Activated T-cell treated with anti-CD3 and anti-CD28 coated beads for 4 hours (primary cell): ENCODE measurements at places on chromosomes 11 and 22.

DNA sequence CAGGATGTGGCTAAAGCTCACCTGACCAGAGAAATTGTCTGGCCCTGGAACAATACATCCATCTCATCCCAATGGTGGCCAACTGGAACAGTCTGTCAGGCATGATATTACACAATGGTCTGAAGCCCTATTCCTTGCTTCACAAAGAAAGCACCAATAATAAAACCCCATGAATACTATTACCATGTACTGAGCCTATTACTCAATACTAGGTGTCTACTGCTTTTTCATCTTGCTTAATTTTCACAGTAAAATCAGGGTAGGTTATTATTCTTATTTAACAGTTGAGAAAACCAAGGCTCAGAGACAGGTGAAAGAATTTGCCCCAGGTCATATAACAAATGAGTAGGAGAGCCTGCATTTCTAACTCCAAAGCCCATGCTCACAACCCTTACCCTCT, 68.9 kb upstream of the CAPRIN1 start:
- DNase-seq: no peak

GRCh38 chr11:104106136-104106754, 57.7 kb downstream of the PDGFD start:
- no peak for DNase-seq

- DNase-seq: no peak
Observed at GRCh38 chr22:50641696-50642607, 14.0 kb upstream of the ARSA start.

DNA sequence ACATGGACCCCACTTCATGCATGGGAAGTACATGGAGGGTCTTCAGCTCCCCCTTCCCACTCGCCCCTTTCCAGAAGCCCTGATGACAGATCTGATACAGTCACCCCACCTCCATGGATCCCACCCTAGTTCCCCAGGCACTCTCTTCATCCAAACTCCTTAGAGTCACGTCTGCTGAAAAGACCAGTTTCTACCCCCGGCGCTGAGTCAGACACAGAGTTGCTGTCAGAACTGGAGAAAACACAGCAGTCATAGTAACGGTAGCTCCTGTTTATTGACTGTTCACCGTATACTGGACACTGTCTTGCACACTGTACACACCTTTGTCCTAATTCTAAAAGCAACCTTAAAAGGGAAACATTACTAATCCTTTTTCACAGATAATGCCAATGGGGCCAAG, 29.1 kb downstream of the DRD2 start:
- DNase-seq: no peak

DNA sequence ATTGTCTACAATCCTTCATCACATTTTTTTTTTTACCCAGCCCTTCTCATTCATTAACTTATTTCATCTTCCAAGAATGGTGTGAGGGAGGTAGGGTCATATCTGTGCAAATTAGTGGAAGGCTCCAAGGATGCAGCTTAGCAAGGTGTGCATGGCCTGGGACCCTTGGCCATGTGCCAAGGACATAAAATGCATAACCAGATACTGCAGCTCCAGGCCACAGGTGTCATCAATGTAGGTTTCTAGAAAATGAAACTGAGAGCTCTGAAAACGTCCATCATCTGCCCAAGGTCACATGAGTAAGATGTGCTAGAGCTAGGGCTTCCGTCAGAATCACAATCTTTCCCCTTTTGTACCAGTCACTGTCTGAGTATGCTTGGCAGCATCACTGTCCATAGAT, 29.8 kb downstream of the ANKK1 start:
- DNase-seq: no peak

DNA sequence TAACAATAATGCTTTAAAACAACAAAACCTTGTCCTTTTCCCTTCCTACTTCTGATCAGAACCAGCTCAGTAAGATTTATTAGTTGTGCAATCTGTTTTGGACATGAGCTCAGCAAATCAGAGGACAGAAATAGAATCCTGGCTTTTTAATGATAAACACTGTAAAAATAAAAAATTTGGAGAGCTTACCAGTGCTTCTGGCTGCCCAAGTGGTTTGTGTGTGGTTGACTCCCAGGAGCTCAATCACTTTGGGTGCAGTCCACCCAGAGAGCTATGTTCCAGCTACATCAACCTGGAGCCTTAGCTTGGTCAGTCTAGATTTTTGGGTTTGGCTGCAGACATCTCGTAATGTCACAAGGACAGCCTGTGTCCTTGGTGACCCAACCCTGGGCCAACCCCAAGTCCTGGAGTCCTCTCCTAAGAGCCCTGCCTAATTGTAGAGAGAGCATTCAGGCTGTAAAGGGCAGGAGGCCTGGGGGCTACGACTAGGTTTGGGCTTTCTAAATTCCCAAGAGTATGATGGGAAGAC, 28.5 kb downstream of the CD44 start:
- no peak for DNase-seq

- no peak for DNase-seq
Observed at GRCh38 chr11:120869516-120870011, 154.3 kb upstream of the TBCEL start.

DNA sequence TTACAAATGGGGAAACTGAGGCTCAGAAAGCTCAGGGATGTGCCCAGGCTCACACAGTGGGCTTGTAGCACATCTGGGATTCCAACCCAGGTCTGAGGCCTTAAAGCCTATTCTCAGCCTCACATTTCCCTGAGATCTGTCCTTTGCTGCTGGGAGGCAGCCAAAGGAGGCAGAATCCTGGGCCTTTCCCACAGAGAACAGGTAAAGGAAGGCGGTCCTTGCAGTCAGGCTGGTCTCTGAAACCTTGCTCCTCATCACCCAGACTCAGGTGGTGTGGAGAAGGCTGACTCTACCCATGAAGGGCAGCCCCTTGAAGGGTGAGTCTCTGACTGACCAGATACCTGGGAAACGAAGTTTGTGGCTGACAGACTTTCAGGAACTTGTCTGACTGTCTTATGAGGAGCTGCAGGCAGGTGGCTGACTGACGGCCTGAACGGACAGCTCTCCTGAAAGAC, 7.8 kb downstream of the SLCO2B1 start:
- no peak for DNase-seq

DNA sequence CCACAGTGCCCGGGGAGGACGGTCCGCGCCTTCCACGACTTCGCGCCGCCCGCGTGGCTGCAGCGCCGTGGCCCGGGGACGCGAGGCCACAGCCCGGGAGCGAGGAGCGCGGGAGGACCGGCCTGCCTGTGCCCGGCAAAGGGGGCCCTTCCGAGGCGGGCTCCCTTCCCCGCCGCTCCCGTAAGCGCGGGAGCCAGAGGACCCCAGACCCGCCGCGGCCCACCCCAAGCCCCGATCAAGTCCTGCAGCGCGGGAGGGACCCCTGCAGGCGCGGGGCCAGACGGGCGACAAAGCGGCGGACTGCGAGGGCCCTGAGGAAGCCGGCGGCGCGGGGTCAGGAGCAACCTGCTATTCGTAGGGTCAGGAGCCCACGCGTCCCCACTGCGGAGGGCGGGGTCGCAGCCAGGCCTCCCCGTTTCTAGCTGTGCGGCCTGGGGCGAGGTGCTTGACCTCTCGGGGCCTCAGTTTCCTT, 110.3 kb downstream of the WNT7B start:
- no peak for DNase-seq

- no peak for DNase-seq
Observed at GRCh38 chr11:119983240-119983732, 154.6 kb downstream of the TRIM29 start.

DNA sequence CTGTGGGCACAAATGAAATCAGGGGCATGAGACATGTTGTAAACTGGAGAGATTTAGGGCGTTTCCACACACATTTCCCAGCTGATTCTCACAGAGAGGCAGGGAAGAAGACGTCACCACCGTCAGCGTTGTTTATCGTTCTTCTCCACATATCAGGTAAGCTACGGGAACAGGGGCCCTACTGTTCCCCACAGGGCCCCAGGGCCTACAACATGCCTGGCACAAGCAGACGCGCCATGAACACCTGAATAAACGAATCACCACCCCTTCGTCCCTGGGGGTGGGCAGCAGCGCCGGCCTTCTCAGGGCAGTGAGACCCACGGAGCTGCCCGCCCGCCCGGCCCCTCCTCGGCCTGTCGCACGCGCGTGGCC, 342 bp downstream of the EFCAB6 start:
- DNase-seq: no peak

- no peak for DNase-seq
Observed at GRCh38 chr11:44627911-44628729, 62.7 kb downstream of the CD82 start.

- no peak for DNase-seq
Observed at GRCh38 chr11:29187215-29187614, 829.6 kb downstream of the KCNA4 start.

DNA sequence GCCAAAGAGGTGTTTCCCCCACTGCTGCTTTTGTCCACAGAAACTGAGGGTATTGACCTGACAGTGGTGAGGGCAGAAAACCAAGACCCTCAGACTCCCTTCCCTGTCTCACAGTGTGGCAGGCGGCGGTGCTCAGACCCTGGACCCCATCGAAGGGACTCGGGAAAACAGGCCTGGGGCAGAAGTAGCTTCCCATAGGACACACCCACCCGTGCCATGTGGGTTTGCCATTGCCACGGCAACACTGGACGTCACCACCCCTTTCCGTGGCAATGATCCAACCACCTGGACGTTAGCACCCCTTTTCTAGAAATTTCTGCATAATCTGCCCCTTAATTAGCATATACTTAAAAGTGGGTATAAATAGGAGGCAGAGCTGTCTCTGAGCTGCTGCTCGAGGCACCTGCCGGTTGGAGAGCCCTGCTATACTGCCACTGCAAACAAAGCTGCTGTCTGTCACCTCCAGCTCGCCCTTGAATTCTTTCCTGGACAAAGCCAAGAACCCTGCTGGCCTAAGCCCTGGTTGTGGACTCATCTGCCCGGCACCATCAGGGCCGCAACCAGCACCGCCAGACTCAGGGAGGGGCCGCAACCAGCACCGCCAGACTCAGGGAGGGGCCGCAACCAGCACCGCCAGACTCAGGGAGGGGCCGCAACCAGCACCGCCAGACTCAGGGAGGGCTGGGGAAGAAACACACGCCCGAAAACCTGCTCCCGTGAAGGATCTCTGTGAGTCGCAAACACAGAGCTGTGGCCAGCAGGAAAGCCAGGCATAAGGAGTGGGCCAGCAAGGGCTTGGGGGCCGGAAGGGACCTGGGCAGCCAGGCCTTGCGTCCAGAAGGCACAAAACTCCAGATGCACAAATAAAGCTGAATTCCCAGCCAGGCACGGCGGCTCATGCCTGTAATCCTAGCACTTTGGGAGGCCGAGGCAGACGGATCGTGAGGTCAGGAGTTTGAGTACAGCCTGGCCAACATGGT, 10.4 kb downstream of the MLC1 start:
- no peak for DNase-seq

- DNase-seq: no peak
Observed at GRCh38 chr11:122343210-122343609, 227.2 kb upstream of the BLID start.

- DNase-seq: no peak
Observed at GRCh38 chr22:20748731-20749428, 25.0 kb upstream of the SERPIND1 start.

DNA sequence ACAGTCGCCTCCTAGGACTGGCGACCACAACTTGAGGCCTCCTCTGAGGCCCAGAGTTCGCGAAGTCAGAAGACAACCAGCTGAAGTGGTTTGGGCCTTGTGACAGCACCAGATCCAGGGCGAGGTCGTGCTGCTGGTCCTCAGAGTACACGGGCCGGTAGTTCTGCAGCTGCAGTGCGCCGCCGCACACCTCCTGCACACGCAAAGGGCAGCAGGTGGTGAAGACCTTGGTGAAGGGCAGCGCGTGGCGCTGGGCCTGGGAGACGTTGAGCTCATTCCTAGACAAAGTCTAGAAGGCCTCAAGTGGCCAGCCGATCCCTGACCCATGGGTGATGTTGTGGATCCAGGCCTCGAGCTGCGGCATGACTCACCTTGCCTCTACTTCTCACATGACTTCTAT, 18.2 kb downstream of the CD3E start:
- DNase-seq: no peak

DNA sequence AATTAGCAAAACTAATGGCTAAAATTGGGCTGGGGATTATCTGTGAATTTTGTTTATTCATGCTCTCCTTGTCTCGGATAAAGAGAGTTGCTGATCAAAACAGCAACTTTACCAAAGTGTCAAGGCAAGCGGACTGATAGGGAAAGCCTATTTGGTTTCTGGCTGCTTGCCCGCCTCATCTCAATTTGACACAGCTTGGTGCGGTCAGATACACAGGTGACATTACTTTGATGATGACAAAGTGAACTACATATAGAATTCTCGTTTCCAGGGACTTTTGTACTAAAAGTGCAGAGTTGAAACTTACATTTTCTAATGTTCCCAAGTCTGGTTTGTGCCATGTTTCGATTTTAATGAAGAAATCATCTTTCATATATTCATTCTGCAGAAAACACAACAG, 22.8 kb downstream of the PITPNB start:
- DNase-seq: no peak

GRCh38 chr22:32753591-32753990, 47.9 kb upstream of the TIMP3 start:
- DNase-seq: no peak

DNA sequence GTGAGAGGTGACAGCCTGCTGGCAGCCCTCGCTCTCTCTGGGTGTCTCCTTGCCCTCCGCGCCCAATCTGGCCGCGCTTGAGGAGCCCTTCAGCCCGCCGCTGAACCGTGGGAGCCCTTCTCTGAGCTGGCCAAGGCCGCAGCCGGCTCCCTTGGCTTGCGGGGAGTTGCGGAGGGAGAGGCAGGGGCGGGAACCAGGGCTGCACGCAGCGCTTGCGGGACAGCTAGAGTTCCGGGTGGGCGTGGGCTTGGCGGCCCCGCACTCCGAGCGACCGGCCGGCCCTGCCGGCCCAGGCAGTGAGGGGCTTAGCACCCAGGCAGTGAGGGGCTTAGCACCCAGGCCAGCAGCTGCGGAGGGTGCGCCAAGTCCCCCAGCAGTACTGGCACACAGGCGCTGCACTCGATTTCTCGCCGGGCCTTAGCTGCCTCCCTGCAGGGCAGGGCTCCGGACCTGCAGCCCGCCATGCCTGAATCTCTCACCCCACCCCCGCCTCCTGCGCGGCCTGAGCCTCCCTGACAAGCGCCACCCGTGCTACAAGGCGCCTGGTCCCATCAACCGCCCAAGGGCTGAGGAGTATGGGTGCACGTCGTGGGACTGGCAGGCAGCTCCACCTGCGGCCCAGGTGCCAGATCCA, 1526.1 kb downstream of the FAM181B start:
- DNase-seq: no peak

DNA sequence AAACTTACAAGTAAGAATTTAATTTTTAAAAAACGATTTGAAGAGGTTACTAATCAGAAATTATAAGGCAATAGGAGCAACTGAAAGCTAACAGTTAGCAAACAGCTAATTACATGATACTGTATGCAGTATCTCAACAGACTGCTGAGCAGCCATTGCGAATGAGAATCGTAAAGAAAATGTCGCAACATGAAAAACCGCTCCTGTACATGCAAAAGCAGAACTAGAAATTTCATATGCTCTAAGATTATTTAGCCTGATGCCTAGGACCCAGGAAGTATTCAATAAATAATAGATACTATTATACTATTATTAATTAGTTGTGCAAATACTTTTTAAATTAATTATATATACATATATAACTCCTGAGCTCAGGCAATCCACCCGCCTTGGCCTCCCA, 48.7 kb upstream of the EP300 start:
- DNase-seq: no peak

GRCh38 chr11:96156379-96156722, 186.6 kb downstream of the MAML2 start:
- DNase-seq: no peak

GRCh38 chr22:25134028-25134427, 65.6 kb upstream of the CRYBB3 start:
- no peak for DNase-seq

GRCh38 chr11:113884361-113884836, 9.0 kb upstream of the USP28 start:
- no peak for DNase-seq
